Stimulated activated CD8-positive, alpha-beta memory T cell treated with anti-CD3 and anti-CD28 coated beads, Interleukin-4, amount 100 ng/mL, for 4 hours (primary cell): ENCODE measurements at places on chromosomes 4 and X.

DNA sequence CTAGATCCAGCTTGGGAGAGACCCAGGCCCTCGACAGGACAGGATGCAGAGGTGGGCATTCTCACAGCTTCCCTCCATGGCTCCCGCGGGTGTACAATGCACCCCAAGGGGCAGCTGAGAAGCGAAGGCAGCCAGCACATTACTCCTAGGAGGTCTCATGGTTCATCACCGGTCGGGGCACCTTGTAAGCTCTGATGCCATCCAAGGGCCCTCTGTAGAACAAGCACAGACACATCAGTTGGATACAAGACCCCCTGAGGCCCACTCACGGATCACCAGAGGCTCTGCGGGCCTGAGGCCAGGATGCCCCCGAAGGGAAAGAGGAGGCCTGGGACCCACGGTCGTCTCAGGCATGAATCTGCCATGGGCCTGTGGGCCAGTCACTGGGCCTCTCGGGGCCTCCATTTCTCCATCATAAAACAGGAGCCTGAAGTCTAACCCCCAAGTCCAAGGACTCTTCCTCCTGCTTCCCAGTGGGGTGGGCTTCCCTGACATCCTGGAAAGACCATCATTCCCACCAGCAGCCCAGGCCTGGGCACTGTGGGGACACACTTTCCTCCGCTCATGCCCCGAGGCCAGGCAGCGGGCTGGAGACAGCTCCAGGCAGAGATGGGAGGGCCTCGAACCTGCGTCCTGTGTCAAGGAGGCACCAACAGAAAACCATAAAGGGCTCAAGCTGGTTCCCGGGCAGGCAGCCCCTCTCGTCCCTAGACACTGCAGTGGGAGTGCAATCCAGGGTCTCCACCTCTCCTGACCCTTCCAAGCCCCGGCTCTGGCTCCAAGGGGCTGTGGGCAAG lies 20.1 kb downstream of the HMX1 start:
- no peak for DNase-seq

DNA sequence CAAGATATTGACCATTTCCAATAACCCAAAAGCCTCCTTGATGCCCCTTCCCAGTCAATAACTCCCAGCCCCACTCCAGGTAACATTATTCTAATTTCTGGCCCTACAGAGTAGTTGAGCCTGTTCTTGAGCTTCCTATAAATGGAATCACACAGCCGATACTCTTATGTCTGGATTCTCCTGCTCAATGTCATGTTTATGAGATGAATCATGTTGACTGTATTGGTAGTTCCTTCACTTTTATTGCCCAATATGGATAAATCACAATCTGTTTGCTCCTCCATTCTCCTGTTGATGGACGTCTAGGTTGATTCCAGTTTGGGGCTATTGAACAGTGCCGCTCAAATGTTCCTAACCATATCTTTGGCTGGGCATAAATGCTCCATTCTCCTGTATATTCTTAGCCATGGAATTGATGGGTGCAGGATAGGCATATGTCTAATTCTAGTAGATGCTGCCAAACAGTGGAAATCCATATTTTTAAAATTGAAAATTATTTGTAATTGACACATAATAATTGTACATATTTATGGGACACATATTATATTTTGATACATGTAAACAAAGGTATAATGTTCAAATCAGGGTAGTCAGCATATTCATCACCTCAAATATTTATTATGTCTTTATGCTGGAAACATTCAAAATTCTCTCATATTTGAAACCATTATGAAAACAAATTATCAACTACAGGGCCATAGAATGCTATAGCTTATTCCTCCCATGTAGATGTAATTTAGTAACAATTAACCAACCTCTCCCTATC lies 40.5 kb upstream of the SLC2A9 start:
- DNase-seq, result no peak

GRCh38 chr4:8675383-8675782 lies 82.8 kb downstream of the CPZ start:
- DNase-seq, result no peak

GRCh38 chrX:37662181-37662580 lies 23.4 kb upstream of the XK start:
- no peak for DNase-seq

- DNase-seq, result no peak
Measured at GRCh38 chr4:76690011-76690905, 207.7 kb downstream of the SOWAHB start.

DNA sequence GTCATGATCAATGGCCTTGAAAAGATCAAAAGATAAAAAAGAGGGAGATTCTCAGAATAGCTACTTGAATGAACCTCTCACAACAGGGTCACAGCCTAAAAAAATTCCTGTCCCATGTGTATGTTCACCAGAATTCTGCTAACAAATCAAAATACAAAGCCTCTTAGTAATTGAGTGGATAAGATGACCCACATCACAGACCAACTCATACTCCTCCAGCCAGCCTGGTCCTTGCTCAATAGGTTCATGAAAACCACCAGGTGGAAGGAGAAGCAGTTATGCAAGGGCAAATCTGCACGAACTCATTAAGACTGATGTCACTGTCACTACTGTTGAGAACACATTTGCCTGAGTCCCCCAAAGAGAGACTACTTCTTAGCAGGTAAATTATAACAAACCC lies 21.5 kb downstream of the WDFY3 start:
- no peak for DNase-seq

DNA sequence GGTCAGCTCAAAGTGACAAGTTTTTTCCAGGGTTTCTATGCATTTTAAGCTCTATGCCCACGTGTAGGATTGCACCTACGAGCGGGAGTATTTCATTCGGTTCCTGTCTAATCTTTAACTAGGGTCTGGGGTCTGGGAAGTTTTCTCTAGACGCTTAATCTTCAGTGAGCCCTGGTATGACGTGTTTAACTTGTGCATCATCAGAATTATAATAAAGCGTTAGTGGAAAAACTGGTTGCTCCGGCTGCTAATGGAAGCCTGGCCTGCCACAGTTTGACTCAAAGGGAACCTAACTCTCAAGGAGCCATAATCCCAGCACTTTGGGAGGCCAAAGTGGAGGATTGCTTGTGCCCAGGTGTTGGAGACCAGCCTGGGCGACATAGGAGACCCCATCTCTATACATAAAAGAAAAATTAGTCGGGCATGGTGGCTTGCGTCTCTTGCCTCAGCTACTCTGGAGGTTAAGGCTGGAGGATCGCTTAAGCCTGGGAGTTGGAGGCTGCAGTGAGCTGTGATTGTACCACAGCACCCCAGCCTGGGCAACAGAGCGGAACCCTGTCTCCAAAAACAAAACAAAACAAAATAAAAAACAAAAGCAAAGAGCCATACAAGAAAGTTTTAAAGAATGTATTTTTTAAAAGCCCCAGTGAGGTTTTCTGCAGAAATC lies 30.2 kb downstream of the ARSD start:
- no peak for DNase-seq

GRCh38 chr4:10144479-10144878 lies 27.9 kb upstream of the WDR1 start:
- DNase-seq, result no peak

DNA sequence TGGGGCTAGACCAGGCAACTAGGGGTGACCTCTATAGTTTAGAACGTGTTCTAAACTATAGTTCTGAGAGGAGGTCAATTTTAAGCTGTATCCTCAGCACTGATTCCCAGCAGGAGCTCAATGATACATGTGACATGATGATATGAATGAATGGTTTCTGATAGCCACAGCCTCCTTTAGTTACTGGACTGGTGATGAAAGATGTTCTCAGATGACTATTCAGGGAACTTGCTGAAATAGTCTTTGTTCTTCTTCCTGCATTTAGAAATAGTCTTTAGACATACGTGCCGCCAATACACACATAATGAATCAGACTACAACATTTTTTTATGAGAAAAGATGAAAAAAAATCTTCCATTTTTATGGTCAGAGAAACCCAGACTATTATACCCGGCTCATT lies 116.3 kb upstream of the TMEM150C start:
- no peak for DNase-seq

DNA sequence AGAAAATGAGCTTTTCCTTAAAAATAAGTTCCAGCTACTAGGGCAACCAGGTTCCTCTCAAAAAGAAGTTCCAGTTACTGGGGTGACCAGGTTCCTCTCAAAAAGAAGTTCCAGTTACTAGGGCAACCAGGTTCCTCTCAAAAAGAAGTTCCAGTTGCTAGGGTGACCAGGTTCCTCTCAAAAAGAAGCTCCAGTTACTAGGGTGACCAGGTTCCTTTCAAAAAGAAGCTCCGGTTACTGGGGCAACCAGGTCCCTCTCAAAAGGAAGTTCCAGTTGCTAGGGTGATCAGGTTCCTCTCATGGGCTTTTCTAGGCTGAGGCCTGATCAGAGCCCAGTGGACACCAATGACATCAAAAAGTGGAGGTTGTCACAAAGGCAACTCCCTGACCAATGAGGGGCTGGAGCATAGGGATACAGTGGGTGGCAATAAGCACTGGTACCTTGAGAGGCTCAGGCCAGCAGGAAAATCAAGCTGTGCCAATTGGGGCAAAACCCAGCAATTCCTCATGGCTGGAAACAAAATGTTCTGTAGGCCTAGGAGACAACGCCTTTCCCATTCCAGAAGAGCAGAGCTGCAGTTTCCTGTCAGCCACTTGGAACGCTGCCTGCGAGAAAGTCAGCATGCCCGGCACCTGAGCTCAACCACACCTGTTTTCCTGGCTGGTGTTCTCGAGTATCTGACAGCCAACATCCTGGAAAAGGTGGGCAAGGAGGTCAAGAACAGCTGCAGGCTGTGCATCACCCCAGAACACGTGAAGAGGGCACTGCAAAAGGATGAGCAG lies 12.3 kb upstream of the SYTL5 start:
- no peak for DNase-seq
